ENCODE measurements at places on chromosomes 11 and 22. TPM values are rescaled to one million over a fixed set of nuclear protein-coding genes. Genes with fewer than 3 reads are reported as not detected.
A peak's percentile ranks its signal among the peaks of the same experiment; 100 is the strongest.

- DNase-seq, result no peak
- no peak overlapping the region for H3K4me3 ChIP-seq
- H3K4me1 ChIP-seq, result peaks cover 20% of the 10 kb centered on the region
These were observed 24.6 kb downstream of the ATG16L2 start for GRCh38 chr11:72838691-72839305.

DNA sequence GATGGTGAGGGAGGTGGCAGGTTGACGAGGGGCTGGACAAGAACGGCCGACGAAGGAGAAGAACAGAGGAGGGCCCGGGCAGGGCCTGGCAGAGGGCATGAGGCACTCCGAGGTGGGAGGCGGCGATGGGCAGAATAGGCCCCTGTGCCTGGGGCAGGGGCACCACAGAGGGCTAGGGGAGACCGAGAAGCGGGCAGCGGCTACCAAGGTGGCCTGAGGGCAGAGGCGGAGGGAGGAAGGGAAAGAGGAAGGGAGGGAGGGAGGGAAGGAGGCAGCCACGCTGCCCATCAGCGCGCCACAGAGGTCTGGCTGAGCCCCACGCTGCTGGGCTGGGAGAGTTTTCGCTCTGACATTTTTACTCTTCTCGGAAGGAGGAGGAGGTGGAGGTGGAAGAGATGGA is 11.3 kb downstream of the LSP1 start:
- H3K36me3 ChIP-seq, result no peaks in the 10 kb centered on the region
- peaks cover 15% of the 10 kb centered on the region for H3K4me1 ChIP-seq
- no peak overlapping the region for H3K4me3 ChIP-seq
- peaks cover 14% of the 10 kb centered on the region for H3K27me3 ChIP-seq
- no peak overlapping the region for H3K27ac ChIP-seq

GRCh38 chr11:75214411-75214821 is 26.2 kb upstream of the TPBGL start:
- H3K36me3 ChIP-seq, result no peaks in the 10 kb centered on the region
- H3K4me3 ChIP-seq, result no peak overlapping the region
- H3K27ac ChIP-seq, result no peak overlapping the region
- H3K27me3 ChIP-seq, result peaks cover 39% of the 10 kb centered on the region
- H3K4me1 ChIP-seq, result no peaks in the 10 kb centered on the region

DNA sequence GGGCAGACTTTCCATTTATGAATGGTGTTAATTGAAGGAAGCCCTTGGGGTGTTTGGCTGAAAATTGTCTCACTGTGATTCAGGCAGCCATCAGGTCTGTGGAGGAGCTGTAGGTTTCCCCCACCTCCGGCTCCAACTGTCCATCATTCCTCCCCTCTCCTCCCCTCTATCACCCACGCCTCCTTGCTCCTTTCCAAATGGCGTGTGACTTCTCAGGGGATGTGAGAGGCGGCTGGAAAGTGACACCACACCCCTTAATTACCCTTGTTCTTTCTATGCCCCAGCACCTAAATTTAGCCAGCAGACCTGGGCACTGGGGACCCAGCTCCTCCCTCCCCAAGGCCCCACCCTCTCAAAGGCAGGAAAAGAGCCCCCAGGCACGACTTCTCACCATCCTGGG is 38.1 kb upstream of the SYT7 start:
- H3K4me3 ChIP-seq, result no peak overlapping the region
- H3K36me3 ChIP-seq, result no peaks in the 10 kb centered on the region
- H3K27ac ChIP-seq, result no peak overlapping the region
- no peak for DNase-seq

DNA sequence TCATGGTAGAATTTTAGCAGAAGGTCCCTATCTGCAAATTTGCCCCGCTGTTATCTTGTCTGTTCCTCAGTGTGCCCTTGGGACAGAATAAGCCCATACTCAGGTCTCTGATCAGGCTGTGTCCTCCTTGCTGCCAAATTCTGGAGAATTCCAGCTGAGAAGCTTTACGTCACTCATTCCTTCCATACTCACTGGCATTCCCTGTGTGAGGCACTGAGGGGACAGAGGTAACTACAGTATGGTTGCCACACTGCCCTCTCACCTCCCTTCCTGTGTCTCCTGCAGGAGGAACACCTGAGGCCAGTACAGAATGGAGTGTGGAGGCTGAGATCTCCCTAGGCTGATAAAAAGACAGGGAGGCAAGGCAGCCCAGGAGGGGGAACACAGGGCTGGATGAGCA is 31.5 kb downstream of the SHISA8 start:
- H3K36me3 ChIP-seq, result peaks cover 20% of the 10 kb centered on the region
- no peaks in the 10 kb centered on the region for H3K4me1 ChIP-seq
- no peaks in the 10 kb centered on the region for H3K27me3 ChIP-seq
- H3K27ac ChIP-seq, result no peak overlapping the region

DNA sequence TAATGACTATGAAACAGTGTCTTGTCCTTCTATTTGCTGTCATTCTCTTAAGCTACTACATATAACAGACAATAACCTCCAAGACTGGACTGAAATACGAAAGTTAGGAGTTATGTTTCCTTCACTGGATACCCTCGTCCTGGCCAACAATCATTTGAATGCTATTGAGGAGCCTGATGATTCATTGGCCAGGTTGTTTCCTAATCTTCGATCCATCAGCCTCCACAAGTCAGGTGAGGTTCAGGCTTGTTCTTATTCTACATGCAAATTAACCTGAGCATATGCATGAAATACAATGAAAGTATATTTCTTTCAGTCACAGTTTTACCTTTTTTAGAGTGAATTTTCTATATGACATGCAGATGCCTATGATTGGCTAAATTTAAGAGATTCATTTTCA is 31.2 kb downstream of the TBCEL start:
- H3K27ac ChIP-seq, result no peak overlapping the region
- no peak overlapping the region for H3K4me3 ChIP-seq
- H3K4me1 ChIP-seq, result no peaks in the 10 kb centered on the region
- peaks cover 33% of the 10 kb centered on the region for H3K36me3 ChIP-seq
- H3K27me3 ChIP-seq, result no peaks in the 10 kb centered on the region

- no peak overlapping the region for H3K27ac ChIP-seq
- DNase-seq, result no peak
- no peaks in the 10 kb centered on the region for H3K36me3 ChIP-seq
- H3K27me3 ChIP-seq, result peaks cover 25% of the 10 kb centered on the region
- H3K4me1 ChIP-seq, result peaks cover 14% of the 10 kb centered on the region
These were observed 42.1 kb upstream of the GNB1L start for GRCh38 chr22:19896665-19897355.

DNA sequence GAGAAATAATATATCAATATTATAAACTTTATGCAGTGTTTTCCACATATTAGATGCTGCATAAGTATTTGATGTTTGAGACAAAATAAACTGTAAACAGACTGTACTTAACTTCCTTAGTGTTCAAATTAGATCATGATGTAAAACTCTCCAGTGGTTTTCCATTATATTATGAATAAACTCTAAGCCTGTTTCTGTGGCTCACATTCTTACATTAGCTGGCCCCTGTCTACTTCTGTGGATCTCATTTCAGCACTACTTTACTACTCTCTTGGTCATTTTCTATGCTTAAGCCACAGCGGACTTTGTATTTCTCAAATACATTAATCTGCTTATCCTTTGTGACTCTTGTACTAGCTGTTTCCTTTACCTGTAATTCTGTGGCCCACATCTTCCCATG is 55.6 kb downstream of the ARHGEF12 start:
- H3K27ac ChIP-seq, result no peak overlapping the region
- no peak overlapping the region for H3K4me3 ChIP-seq
- no peak for DNase-seq
- H3K27me3 ChIP-seq, result no peaks in the 10 kb centered on the region
- H3K4me1 ChIP-seq, result peaks cover 18% of the 10 kb centered on the region
- H3K36me3 ChIP-seq, result no peaks in the 10 kb centered on the region

DNA sequence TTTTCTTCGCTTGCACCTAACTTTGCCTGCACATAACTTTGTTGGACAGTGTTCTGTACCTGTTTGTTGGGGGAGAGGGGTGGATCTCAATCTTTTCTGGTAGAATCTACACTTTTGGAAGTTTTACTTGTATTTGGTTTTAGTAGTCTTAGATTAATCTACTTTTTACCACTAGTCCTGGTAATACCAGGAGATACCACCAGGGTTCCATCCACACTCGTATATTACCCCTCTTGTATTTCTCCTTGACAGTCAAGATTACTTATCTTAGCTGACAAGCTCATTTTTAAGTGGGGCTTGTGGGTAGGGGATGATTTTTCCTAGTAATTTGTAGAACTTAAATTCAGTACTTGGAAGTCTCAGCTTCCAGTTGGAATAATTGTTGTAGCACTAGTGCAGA is 37.3 kb upstream of the TECTA start:
- peaks cover 14% of the 10 kb centered on the region for H3K36me3 ChIP-seq
- H3K4me3 ChIP-seq, result no peak overlapping the region
- no peaks in the 10 kb centered on the region for H3K27me3 ChIP-seq
- H3K27ac ChIP-seq, result no peak overlapping the region

- no peak overlapping the region for H3K4me3 ChIP-seq
- H3K27me3 ChIP-seq, result no peaks in the 10 kb centered on the region
- H3K27ac ChIP-seq, result no peak overlapping the region
- no peak for DNase-seq
- H3K4me1 ChIP-seq, result no peaks in the 10 kb centered on the region
These were observed 183.9 kb downstream of the GRIK4 start for GRCh38 chr11:120695426-120695825.

DNA sequence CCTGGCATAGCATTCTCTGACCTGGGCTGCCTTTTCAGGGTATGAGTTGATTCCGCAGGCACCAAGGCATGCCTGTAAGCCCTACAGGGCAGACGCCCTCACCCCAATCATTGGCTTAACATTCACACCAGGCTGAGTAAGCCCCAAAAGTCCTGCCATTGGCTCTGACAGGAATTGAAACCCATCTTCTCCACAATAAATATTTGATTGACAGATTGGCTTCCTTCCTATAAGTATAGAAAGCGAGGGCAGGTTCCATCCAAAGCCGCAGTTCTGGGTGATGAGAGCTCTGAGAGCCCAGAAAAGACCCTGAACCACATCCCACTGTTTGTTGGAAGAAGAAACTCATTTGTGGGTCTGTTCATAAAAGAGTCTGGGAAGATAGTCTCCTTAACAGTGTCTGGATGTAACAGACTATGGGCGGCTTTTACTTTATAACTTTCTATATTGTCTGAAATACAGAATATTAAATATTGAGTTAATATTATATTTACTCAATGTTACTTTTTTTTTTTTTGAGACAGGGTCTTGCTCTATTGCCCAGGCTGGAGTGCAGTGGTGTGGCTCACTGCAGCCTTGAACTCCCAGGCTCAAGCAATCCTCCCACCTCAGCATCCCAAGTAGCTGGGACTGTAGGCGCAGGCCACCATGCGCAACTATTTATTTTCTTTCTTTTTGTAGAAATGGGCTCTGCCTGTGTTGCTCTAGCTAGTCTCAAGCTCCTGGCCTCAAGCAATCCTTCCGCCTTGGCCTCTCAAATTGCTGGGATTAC is 46.8 kb downstream of the FAM83F start:
- H3K4me3 ChIP-seq, result no peak overlapping the region
- no peak overlapping the region for H3K27ac ChIP-seq
- H3K27me3 ChIP-seq, result peaks cover 63% of the 10 kb centered on the region
- DNase-seq, result no peak

DNA sequence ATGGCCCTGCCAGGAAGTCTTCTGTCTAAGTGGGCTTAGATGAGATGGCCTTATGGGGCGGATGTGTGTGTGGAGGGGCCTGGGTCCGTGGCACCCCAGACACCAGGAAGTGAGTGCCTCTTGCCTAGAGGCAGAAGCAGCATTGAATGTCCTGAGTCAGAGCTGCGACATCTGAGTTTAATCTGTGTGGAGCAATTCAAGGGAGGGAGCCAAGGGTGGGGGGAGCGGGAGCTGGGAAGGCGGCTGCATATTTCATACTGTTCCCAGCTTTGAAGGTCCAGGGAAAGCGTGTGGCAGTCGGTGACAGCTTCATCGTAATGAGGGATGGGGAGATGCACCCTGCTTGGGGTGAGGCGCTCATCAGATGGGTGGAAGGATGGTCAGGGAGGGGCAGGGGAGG is 73.5 kb upstream of the THY1 start:
- no peak overlapping the region for H3K27ac ChIP-seq
- no peaks in the 10 kb centered on the region for H3K36me3 ChIP-seq
- H3K4me1 ChIP-seq, result peaks cover 9% of the 10 kb centered on the region
- no peaks in the 10 kb centered on the region for H3K27me3 ChIP-seq
- H3K4me3 ChIP-seq, result no peak overlapping the region
- no peak for DNase-seq

- H3K27me3 ChIP-seq, result peaks cover 97% of the 10 kb centered on the region
- peak; percentile 82 for DNase-seq
- no peaks in the 10 kb centered on the region for H3K36me3 ChIP-seq
These were observed 9.8 kb downstream of the NRXN2 start for GRCh38 chr11:64713016-64713707.

GRCh38 chr22:30486661-30487115 is 14.9 kb upstream of the SEC14L3 start:
- no peaks in the 10 kb centered on the region for H3K4me1 ChIP-seq
- no peak overlapping the region for H3K27ac ChIP-seq
- no peak overlapping the region for H3K4me3 ChIP-seq
- H3K27me3 ChIP-seq, result no peaks in the 10 kb centered on the region
- no peak for DNase-seq
- no peaks in the 10 kb centered on the region for H3K36me3 ChIP-seq

GRCh38 chr11:69040581-69041260 is 8.0 kb upstream of the TPCN2 start:
- H3K27ac ChIP-seq, result no peak overlapping the region
- H3K27me3 ChIP-seq, result no peaks in the 10 kb centered on the region
- H3K36me3 ChIP-seq, result no peaks in the 10 kb centered on the region
- peaks cover 6% of the 10 kb centered on the region for H3K4me1 ChIP-seq
- no peak for DNase-seq
- H3K4me3 ChIP-seq, result no peak overlapping the region

- H3K4me3 ChIP-seq, result no peak overlapping the region
- DNase-seq, result no peak
- H3K27me3 ChIP-seq, result no peaks in the 10 kb centered on the region
- H3K27ac ChIP-seq, result peak overlapping the region; percentile 48
- H3K36me3 ChIP-seq, result no peaks in the 10 kb centered on the region
These were observed 18.1 kb downstream of the CKAP5 start for GRCh38 chr11:46827995-46828394.

DRICH1 gene
- not detected for total RNA-seq

PRR5L gene
- total RNA-seq, result 23.4 TPM

RPS19BP1 gene
- total RNA-seq, result 68.3 TPM

CCS gene
- total RNA-seq, result 76.1 TPM

TRIM51 gene
- total RNA-seq, result not detected
